ENCODE measurements at places on chromosomes 12 and 14.
A peak's percentile ranks its signal among the peaks of the same experiment; 100 is the strongest.

GRCh38 chr14:69753860-69754259 lies 13.1 kb upstream of the SRSF5 start:
- no peak for DNase-seq

DNA sequence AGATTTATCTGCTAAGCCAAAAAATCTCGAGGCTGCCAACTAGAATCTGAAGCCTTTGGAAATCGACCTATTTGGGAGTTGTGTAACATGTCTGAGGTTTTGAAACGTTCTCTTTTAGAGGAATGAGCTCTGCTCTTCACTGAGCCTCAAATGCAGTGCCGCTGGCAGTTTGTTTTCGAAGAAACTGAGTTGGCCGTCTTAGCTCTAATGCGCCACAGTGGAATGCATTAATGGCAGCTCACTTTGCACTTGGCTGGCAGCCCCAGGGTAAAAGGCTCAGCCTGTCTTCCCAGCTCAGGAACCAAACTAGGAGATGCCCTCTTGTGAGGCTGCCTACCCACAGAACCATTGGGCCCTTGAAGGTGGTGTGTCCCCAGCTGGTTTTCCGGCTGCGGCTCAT lies 53.8 kb downstream of the SFSWAP start:
- DNase-seq = peak; percentile 25

DNA sequence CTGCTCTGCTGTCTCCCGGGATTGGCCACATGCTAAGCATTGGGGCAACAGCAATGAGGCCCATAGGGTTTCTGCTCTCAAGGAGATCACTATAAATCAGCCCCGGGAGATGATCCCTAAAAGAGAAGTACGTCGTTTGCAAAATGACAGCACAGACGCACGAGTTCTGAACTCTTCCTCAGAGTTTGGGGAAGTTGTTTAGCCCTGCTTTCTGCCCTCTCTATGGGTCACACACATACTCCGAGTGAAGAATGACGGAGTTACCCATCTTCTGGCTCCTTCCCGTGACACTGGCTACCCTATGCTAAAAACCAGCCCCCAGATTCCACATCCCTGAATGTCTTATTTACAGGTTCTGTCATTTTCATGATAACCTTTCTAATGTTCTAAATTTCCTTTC lies 258.0 kb upstream of the PLEKHG7 start:
- no peak for DNase-seq

- peak; percentile 82 for DNase-seq
Measured at GRCh38 chr12:94618995-94619695, 31.2 kb downstream of the TMCC3 start.

GRCh38 chr14:92676403-92677086 lies 71.9 kb downstream of the LGMN start:
- no peak for DNase-seq

DNA sequence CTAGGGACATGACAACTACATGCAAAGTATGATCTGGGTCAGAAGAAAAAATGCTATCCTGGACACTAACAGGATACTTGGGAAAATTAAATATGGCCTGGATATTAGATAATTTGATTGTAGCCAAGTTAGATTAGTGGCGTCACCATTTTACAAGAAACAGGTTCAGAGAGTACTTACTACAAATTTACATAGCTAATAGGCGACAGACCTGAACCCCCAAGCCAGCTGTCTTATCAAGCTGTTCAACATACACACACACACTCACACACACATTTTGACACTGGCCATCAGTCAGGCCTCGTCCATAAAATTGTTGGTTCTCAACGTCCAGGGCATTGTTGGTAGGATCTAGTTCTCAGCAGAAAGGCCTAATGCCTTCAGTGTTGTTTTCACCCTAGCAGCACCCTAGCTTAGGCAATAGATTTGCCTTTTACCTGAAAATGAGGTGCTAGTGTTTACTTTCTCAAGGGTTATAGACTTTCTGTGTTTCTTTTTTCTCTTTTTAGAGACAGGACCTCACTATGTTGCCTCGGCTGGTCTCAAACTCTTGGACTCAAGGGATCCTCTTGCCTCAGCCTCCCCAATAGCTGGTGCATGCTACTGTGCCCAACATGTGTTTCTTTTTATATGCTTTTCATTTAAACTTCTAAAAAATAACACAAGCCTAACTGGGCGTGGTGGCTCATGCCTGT lies 3.3 kb upstream of the C14orf93 start:
- DNase-seq = no peak

DNA sequence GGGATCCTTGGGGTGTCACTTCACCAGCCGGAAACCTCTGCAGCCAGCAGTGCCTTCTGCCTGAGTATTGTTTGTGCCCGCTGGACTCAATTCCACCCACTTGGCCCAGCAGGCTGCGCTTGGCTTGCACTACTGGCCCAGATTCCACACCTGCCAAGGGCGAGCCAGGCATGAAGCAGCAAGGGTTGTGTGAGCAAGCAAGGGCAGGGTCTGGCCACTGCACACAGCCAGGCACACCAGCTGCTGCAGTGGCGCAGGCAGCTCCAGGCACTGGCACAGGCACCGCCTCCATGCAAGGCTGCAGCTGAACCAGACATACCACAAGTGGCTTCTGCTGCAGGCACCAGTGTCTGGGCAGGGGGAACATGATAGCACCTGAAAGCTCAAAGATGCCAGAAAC lies 99.5 kb downstream of the NUAK1 start:
- DNase-seq = no peak

GRCh38 chr12:118981285-118982211 lies at the start of gene SRRM4:
TSS of gene SRRM4 (plus strand) at chr12:118981541. CDS start at chr12:118981883, 342 bp downstream.
- DNase-seq = no peak

- DNase-seq = no peak
Measured at GRCh38 chr12:68490476-68490875, 120.2 kb upstream of the RAP1B start.

- DNase-seq = peak; percentile 33
Measured at GRCh38 chr14:32087173-32087861, 10.2 kb downstream of the ARHGAP5 start.

DNA sequence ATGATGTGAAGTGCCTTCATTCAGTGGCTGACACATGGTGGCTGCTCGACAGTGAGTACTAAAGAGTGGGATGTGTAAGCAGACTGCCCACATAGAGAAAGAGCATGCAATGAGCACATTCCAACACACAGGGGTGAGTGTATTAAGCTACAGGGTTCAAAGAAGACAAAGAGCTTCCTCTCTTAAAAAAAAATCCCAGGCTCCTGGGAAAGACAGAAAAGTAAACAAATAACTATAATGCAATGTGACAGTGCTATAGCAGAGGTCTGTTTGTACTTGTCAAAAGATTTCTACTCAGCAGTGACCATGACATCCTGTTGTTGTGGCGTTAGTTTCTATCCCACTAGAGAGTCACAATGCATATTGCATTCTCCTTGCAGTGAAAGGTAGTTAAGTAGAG lies 12.4 kb upstream of the PCNX1 start:
- DNase-seq = no peak

- DNase-seq = peak; percentile 52
Measured at GRCh38 chr14:32648434-32648833, 290.2 kb upstream of the NPAS3 start.

GRCh38 chr12:51863933-51864832 lies 15.7 kb upstream of the FIGNL2 start:
- no peak for DNase-seq

- no peak for DNase-seq
Measured at GRCh38 chr14:94707494-94707893, 62.4 kb downstream of the GSC start.

- DNase-seq = peak; percentile 19
Measured at GRCh38 chr14:29906256-29906870, 21.3 kb downstream of the PRKD1 start.

DNA sequence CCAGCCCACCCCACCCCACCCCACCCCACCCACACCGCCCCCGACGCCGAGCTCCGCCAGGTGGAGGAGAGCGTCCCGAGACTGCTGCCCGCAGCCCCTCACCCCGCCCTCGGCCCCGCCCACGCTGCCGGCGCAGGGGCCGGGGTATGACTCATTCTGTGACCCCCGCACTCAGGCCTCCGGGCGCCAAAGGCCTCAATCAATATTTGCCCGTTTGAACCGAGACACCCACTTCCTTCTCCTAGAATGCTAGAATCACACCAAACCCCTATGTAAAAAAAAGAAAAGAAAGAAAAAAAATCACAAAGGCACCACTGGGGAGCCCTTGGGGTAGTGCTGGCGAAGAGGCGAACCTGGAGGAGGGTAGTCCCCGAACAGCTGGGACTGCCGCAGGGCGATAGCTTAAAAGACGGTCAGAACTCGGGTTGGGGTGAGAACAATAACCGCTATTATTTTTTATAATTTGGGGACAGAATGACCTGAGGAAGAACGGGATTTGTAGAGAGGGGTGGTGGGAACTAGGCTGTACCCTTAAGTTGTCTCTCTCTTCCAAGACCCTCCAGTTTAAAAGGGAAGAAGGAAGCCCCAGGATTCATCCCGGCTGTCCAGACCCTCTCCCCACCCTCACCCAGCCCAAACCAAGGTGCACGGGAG lies 894 bp downstream of the KRT8 start:
- DNase-seq = no peak

- no peak for DNase-seq
Measured at GRCh38 chr12:124683152-124684124, 116.0 kb upstream of the NCOR2 start.

GRCh38 chr12:25384893-25385248 lies 134.1 kb upstream of the KRAS start:
- DNase-seq = no peak

DNA sequence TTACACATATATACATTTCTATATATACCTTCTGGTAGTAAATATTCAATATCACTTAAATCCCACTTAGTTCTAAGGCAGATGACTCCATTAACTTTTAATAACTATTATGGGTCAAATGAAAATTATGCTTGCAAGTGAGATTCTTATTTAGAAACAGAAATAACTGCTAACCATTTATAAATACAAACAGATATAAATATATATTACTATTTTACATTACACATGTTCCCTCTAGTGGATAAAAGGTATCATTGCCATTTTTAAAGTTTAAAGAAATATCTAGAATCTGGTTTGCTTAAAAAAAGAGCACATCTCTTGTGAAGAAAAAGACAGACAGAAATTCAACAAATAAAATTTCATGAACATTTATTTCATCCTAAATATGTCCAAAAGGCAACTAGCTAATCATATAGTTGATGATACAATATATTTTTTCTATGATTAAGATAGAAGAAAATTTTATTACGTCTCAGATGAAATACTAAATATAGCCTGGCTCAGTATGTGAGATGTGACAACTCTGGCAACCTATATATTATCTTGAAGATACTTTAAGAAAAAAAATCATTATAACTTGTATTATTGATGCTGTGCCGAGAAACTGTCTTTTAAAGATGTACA lies 11.7 kb upstream of the RAD51AP1 start:
- DNase-seq = peak; percentile 34

DNA sequence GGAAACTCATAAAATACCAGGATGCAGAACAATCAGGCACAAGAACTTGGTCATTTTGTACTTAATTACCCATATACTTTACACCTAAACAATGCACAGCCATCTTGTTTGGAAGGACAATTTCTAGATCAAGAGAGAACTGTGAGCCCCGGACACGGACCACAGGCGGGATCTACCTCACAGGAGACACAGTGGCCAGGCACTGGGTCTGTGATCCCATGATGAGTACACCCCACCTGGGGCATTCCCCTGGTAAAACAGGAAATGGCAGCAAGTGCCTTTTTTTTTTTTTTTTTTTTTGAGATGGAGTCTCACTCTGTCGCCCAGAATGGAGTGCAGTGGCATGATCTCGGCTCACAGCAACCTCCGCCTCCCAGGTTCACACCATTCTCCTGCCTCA lies 15.2 kb downstream of the GOLGA3 start:
- no peak for DNase-seq

DNA sequence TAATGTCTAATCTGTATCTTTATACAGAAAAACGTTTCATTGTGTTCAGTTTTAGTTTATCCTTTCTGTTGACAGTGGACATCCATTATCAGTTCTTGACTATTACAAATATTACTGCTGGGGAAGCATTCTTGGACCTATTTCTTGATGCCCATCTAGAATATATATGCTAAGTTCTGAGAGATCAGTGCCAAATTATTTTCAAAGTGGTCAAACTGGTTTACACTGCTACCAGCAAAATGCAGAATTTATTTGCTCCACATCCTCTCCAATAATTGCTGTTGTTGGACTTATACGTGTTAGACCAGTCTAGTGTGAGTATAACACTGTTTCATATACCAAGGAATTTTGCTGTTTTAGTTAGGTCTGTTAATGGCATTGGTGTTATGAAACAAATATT lies 85.5 kb upstream of the TRAF3 start:
- DNase-seq = no peak

GRCh38 chr12:43551279-43551970 lies 578 bp downstream of the ADAMTS20 start:
- DNase-seq = no peak

DNA sequence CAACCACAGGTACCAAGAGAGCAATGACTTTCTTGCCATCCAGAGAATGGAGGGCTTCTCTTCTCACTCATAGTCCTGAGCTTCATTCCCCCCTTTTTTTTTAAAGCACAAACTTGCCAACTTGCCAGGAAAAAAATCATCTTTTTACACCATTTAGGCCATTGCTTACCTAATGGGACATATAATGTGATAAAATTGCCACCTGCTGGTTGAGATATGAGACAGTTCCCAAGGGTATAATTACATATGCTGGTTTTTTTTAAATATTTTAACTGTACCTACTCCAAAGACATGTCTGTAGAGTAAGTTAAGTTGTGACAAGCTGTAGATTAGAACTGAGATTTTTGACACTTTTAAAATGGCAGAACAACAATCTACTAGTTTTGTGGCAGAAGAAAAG lies 519.1 kb upstream of the SEL1L start:
- no peak for DNase-seq

- no peak for DNase-seq
Measured at GRCh38 chr14:101004954-101005353, 101.4 kb upstream of the RTL1 start.

DNA sequence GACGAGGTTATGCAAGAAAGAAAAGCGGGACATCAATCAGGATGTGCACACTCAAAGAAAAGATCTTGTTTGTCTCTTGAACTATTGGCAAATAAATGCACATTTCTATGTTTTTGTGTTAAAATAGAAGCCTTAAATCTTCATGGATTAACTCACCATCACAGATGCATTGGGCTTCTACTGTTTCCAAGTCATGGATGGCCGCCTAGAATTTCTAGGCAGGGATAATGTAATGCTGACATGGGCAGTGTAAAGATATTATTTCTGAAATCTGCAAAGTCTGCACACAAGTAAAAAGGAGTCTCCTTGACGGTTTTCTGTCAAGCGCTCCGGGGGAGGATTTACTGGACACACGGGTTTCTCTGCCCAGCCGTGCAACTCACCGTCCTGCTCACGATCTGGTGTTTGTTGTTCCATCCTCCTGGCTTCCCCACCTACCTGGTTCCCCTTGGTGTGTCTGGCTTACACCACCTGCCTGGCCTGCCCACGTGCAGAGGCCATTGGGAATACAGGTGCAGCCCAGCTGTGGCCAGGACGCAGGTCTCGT lies 103.3 kb upstream of the FZD10 start:
- DNase-seq = no peak

GRCh38 chr12:112354399-112354798 lies 27.8 kb downstream of the HECTD4 start:
- DNase-seq = no peak

- peak; percentile 47 for DNase-seq
Measured at GRCh38 chr12:65725376-65725775, 98.9 kb upstream of the HMGA2 start.

GRCh38 chr12:110742096-110742717 lies 484 bp downstream of the PPP1CC start:
- no peak for DNase-seq

- no peak for DNase-seq
Measured at GRCh38 chr12:11633968-11634367, 15.5 kb upstream of the ETV6 start.

Data from fibroblast of the aortic adventitia (primary cell).